NCI-H1048 (cell line): ENCODE measurements at places on chromosomes 12 and 14.

DNA sequence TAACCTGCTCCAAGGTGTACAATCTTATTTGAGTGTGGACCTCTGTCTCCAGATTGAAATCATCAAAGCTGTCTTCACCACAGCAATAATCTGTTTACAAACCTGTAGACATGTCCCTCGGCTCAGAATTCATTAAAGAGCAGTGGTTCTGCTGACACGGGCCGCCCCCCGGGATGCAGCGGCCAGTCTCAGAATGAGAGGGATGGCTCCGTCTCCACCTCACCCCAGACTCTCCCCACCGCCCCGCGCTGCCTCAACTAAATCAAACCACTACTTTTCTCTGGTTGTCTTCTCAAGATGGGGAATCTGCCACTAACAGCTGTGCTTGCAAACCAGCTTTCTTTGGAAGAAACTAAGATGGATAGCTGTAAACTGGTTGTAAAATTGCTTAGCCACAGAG lies 56.2 kb downstream of the SLC15A4 start:
- no peak for DNase-seq

DNA sequence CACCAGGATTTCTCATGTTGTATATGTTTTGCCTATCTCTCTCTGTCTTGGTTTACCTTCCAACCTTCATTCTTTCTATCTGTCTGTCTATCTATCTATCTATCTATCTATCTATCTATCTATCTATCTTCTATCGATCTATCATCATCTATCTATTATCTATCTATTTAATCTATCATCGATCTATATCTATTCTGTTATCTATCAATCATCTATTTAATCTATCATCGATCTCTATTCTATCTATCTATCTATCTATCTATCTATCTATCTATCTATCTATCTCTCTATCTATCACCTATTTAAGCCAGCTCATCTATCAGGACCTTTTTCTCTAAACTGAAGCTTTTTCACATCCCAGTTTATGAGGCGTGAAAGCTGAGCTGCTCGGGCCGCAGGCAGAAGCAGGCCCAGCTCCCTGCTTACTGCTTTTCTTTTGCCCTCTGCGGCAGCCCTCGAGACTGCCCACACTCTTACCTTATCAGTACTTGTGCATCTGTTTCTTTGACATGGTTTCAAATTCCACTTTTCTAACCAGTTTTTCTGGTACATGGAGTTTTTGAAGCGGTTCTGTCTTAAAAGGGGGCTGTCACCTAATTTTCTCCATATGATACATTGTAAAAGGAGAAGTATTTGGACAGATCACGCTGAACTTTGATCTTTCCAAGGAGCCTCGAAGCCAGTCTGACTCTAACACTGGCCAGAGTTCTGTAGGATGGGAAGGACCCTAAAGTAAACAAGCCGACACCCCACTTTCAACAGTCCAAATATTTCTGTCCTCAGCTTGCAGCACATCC lies 44.4 kb upstream of the GSG1 start:
- no peak for DNase-seq

GRCh38 chr12:20188930-20189653 lies 179.2 kb upstream of the PDE3A start:
- no peak for DNase-seq

- no peak for DNase-seq
Observed at GRCh38 chr14:62216121-62216520, 453.9 kb downstream of the SNAPC1 start.

DNA sequence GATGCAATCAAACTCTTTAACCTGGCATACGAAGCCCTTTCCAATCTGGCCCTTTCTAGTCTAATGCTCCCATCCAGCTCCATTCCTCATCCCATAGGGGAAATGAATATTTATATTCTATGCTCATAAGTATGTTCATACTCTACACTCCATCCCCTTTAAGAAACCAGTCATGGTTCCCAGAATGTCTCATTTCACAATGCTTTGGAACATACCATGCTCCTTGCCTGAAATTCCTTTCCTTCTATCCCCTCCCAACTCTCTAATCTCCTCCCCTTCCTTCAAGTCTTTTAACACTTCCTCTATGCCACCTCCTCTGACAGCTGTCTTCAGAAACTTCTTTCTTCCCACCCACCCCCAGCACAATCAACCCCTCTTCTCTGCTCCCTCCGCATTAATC lies 207.0 kb upstream of the CAND1 start:
- DNase-seq: no peak

DNA sequence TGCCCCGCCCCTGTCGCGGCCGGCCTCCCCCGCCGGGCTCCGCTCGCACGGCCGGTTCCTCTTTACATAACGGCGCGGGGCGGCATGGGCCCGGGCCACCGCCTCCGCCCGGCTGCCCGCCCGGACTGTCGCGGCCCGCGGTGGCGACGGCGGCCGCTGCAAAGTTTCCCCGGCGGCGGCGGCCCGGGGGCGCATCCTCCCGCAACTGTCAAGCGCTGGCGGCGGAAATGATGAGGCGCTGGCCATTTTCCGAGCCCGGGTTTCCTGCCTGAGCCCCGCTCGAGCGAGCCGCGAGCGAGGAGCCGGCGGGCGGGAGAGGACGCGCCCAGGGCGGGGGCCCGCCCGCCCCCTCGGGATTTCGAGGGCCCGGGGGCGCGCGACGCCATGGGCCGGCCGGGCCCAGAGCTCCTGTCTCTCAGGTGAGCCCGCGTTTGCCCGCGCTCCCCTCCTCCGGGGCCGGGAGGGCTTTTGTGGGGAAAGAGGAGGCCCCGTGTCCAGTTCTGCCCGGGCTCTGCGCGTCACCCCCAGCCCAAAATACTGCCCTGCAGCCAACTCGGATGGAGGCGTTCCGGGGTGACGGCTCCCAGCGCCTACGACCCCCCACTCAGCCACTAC lies at the start of gene SH2B3:
Gene SH2B3 (plus strand): TSS at position 65 of the 615 bp plus-strand sequence. CDS start 12,223 bp downstream, outside the sequence.
- no peak for DNase-seq

DNA sequence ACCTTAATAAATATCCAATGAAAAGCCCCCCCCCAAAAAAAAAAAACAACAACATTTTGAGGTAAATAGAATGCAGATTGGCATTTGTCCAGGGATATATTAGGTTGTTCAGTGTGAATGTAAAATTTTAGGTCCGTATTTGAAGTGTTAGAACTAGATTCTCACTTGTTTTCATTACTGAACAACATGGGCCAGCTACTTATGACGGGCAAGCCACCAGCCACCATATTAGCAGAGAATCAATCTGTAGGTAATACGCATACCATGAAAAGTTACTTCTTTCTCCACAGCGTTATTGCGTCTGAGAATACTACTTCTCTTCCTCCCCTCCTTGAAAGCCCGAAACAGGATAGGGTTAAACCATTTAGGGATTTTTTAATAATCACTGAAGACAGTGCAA lies 5.4 kb downstream of the FLRT2 start:
- no peak for DNase-seq

DNA sequence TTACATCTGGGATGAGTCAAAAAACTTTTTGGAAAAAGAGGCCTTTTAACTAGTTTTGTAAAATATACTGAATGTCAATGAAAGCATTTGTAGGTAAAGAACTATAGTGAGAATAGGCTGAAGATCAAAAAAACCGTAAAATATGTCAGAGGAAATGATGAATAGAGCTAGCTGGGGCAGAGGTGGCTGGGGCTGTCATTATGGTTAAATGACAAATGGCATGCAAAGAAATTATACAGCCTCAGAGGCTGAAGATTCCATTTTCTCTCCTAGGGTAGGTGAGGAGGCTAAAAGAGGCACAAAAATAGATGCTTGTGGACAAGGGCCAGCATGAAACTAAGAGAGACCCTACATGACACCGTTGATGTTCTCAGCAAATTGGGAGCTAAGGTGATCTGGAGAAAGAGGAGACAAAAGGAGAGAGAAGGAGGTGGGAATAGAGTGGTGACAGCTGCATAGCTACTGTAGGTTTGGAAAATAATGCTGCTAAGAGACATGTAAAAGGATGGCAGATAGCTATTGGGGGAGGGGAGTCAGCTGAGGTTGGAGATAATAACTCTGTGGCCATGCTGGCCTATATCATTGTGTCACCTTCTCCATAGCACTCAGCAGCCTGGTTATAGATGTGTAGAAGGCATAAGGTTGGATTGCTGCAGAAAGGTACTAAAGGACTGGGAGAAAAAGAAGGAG lies 63.8 kb downstream of the ABCC9 start:
- no peak for DNase-seq

GRCh38 chr12:107593713-107594381 lies 91.8 kb upstream of the PWP1 start:
- DNase-seq: no peak

DNA sequence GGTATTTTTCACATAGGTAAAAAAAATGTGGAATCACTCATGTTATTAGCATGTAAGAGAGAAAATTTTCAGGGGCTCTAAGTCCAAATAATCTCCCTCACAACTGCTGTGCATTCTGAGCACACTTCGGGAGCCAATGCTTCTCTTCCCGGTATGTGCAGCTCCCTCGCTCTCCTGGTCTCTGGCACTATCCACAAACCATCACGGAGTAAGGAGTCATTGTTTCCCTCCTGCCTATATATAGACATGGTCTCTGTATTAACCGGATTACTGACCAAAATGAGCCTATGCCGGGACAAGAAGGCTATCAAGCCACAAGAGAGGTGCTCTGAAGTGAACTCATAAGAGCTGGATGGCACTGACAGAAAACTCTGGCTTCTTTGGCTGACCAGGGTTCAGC lies 13.4 kb downstream of the HECTD4 start:
- DNase-seq: no peak

DNA sequence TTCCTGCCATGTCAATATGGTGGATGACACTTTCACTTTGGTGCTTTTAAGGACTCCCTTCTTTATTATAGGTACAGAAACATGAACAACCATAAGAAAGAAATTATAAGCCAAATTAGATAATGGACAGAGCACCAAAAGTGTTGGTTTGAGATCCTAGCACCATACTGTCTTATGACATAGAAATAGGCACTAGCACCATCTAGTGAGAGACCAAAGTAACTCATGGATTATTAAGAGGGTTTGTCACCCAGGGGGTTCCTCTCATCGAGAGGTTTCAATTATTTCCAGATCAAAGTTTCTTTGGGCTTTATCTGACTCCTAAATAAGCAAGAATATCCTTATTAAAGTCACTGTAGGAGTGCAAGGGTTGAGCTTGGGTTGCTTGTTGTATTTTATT lies 153.0 kb upstream of the DIO2 start:
- DNase-seq: no peak

GRCh38 chr12:126112141-126112540 lies 1046.9 kb downstream of the AACS start:
- no peak for DNase-seq

DNA sequence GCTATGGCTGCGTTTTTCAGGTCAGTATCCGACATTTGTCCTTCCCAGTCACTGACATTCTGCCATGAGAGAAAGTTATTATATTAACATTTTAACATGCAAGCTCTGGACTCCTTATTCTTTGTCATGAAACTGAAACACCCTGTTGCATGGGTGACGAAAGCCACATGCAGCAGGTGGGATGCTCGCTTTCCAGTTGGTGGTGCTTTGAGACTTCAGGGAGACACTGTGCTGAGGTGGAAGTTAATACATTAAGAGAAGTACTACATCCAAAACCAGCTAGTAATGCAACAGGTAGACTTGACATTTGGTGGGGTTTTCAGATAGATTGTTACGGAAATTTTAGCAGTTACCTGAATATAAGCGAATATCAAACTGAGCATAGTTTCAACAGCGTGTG lies 32.8 kb upstream of the AMN start:
- no peak for DNase-seq

DNA sequence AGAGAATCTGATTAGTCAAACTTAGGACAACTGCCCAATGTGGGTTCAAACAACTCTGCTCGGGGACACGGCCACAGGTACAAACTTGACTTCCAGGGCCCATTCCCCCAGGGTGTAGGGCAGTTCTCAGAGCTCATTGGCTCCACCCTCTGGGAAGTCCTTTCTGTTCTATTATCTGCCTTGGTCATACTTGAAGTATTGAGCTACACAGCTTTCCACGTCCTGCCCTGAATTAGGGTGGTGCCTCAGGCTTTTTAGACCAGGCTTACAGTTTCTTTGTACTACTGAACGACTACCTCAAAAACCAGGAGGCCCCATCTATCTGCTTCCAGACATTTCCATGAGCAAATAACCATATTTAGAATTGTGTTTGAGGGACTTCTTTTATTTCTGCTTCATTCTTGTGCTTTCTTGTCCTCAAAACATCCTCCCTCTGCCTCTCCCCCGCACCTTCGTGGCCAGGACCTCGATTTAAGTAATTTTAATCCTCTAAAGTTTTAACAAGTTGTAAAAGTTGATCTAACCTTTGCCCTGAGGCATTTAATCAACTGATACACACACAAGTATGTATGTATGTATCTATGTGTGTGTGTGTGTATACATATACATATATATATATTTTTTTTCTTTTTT lies 281.7 kb upstream of the AMIGO2 start:
- no peak for DNase-seq

DNA sequence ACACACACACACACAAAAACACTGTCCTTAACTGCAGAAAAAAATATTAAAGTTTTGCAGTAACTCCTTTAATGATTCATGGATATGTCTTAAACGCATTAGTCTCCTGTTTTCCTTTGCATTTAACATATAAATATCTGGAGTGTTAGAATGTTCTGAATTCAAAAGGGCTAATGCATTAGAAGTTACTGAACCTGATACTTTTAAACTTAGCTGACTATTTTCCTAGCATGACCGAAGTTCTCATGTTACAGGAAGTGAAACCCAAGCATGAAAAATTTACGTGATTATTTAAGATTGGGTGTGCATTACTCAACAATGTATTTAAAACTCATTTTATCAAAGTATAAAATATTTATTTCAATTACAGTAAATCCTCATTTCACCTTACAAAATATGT lies 791.2 kb downstream of the FLRT2 start:
- DNase-seq: no peak

DNA sequence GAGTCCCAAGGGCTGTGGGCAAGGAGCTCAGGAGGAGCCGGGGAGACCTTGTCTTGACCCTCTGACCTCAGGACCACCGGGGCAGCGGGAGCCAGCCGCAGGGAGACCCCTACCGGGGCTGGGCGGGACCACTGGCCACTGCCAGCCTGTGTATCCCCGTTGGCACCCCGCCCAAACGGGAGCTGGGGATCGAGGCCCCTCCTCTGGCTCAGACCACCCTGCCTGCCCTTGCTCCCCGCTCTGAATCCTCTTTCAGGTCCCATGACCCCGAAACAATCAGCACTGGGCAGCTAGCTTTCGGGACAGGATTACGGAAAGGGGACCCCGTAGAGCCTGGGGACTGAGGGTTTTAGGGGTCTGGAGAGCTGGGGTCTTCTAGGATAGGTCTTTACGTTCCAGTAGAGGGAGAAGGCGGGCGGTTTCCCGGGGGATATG lies 1.3 kb downstream of the GLI1 start:
- no peak for DNase-seq

DNA sequence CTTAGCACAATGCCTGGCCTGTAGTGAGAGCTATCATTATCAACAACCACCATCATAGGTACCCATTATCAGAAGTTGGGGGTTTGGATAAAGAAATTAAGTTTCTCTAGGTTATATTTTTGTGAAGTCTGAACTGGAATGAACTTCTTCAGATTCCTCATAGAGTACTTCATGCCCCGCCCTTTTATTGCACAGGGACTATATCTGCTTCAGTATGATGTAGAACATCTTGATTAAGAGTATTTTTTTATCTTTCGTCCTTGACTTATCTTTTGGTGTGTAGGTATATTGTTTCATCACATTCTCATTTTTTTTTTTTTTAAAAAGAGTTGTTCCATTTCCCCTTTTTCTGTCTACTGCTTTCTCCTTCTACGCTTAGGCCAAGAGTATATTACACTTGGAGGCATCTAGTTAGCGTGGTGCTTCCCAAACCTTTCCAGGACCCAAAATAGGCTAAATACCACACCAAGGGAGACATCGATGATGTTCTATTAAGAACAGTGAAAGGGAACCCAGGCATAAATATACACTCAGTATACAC lies 467.5 kb downstream of the ZFP36L1 start:
- DNase-seq: no peak
